ENCODE measurements at places on chromosomes 6 and 20.
A peak's percentile ranks its signal among the peaks of the same experiment; 100 is the strongest.

GRCh38 chr6:142356201-142356883 is 54.5 kb downstream of the ADGRG6 start:
- peak; percentile 50 for DNase-seq

DNA sequence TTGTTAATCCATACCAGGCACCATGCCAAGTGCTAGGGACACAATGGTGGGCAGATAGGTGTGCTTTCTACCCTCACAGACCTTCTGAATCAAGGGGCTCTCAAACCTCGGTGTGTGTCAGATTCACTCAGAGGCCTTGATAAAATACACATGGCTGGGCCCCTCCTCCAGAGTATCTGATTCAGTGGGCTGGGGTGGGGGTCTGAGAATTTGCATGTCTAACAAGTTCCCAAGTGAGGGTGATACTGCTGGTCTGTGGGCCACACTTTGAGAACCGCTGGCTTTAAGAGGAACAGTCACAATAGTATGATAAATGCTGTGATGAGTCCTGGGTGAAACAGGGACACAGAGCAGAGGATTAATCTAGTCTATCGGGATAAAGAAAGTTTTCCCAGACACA is 35.8 kb upstream of the SIRT5 start:
- DNase-seq, result no peak

DNA sequence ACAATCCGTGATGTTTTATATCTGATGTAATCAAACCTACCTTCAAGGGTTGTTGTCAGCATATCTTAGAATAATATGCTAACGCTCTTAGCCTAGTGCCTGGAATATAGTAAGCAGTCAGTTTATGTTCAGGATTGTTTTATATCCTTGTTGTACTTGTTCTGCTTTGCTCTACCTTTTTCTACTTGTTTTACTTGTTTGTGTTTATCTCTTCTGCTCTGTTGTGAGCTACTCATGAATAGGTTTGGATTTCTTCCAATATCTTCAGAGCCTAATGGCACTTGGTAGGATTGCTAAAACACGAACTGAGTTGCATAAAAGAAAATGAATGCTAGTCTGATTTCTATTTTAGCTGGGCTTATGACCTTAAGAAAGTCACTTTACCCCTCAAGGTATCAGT is 40.1 kb downstream of the DNAH8 start:
- DNase-seq, result no peak

DNA sequence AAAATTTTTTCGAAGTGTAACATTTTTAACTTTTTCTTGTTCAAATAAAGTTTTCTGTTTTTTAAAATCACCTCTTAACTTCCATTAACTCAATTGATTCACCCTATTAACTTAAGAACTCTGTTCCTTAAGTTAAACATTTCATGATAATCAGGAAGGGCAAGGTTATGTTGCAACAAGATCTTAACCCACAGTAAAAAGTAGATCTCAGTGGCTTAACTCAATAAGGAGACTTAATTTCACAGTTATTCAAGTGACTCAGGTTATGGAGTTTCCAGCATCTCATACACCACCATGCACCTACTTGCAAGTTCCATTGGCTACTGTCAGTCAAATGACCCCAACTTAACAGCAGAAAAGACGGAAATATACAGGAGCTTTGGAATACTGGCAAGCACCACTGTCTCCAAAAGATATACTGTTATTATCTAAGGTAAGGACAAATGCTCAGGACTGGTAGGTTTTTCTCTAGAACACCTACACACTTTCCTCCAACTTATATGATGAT is 11.2 kb downstream of the HLA-DQB1 start:
- no peak for DNase-seq

DNA sequence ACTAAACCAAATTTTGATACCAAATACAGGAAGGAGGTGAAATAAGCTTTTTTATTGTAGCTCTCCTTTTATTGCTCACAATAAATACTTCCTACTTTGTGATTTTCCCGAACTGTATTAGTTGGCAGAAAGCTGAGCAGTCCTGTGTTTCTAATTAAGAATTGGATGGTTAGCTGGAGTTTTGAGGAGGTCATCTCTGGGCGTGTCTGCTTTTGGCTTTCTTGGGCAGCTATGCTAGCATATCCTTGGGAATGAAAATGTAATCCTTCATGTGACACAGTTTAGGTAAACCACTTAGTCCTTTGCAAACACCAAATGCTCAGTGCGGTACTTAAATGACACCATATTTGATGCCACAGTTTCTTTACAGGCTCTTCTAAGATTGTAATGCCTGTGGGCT is 67.5 kb downstream of the MTHFD1L start:
- no peak for DNase-seq

DNA sequence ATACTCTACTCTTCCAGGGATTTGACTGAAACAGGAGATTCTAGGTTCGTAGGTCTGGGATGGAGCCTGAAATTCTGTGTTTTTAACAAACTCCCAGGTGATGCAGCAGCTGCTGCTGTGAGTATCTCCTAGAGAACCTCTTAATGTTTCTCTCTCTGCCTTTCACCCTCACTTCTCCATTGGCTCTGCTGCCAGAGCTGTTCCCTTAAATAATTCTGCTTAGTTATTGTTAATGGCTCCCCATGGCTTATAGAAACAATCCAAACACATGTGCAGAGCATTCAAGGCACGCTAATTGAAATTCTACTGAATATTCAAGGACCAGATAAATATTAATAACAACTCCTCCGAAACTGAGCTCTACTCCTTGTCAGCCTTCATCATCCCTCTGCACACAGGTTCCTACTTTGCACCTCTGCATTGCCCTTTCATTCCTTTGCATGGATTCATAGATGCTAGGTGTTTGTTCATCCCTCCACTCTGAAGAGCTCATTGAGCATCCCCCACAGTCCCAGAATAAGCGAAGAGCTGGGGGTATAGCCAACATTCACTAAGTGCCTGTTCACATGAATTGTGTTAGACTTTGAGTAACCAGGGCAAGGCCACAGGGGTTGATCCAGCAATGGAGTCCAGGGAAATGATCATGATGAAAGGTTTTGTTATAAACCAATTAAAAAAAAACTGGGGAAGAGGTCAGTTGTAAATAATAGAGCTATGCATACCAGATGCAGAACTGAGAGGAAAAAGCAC is 488.4 kb upstream of the JAG1 start:
- no peak for DNase-seq

DNA sequence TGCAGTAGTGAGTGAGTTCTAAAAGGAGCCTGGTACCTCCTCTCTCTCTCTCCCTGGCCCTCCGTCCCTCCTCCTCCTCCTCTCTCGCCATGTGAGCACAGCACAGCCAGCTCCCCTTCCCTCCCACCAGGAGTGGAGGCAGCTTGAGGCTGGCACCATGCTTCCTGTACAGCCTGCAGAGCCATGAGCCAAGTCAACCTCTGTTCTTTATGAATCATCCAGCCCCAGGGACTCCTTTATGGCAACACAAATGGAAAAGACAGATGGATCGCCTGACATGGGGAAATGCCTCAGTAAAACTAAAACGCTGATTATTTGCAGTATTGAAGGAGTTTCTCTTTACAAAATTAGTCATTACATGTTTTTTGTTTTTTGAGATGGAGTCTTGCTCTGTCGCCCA is 233.7 kb upstream of the ARID1B start:
- DNase-seq, result no peak

DNA sequence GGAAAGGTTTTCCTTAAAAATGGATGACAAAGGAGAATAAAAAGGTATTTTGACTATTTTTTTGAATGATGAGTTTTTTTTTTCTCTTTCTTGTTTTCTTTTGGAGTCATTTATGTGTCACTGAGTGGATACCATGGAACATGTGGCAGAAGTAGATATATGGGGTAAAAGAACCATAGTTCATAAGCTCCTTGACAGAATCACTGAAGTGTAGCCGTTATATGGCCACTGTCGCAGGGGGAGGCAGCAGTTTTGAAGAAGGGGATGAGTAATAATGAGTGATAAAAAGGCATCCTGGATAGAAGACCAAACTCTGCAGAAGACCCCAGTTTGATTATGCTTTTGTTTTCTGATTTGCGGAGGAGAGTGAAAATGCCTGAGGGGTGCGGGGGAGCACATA is 15.5 kb downstream of the PTPN1 start:
- DNase-seq, result no peak

GRCh38 chr20:7703996-7704395 is 236.3 kb downstream of the HAO1 start:
- no peak for DNase-seq

GRCh38 chr6:155194399-155194798 is 69.4 kb upstream of the CLDN20 start:
- no peak for DNase-seq

- DNase-seq, result peak; percentile 88
These were observed 467.1 kb upstream of the HSF2 start for GRCh38 chr6:121932076-121932991.

GRCh38 chr20:40775561-40776146 is 86.6 kb upstream of the MAFB start:
- no peak for DNase-seq

GRCh38 chr6:166105341-166106075 is 62.1 kb downstream of the TBXT start:
- no peak for DNase-seq

GRCh38 chr20:62968378-62969178 is 16.1 kb downstream of the SLC17A9 start:
- no peak for DNase-seq

- DNase-seq, result no peak
These were observed 21.6 kb upstream of the TULP4 start for GRCh38 chr6:158290659-158291058.

GRCh38 chr6:11333132-11333849 is 100.8 kb upstream of the NEDD9 start:
- DNase-seq, result no peak

DNA sequence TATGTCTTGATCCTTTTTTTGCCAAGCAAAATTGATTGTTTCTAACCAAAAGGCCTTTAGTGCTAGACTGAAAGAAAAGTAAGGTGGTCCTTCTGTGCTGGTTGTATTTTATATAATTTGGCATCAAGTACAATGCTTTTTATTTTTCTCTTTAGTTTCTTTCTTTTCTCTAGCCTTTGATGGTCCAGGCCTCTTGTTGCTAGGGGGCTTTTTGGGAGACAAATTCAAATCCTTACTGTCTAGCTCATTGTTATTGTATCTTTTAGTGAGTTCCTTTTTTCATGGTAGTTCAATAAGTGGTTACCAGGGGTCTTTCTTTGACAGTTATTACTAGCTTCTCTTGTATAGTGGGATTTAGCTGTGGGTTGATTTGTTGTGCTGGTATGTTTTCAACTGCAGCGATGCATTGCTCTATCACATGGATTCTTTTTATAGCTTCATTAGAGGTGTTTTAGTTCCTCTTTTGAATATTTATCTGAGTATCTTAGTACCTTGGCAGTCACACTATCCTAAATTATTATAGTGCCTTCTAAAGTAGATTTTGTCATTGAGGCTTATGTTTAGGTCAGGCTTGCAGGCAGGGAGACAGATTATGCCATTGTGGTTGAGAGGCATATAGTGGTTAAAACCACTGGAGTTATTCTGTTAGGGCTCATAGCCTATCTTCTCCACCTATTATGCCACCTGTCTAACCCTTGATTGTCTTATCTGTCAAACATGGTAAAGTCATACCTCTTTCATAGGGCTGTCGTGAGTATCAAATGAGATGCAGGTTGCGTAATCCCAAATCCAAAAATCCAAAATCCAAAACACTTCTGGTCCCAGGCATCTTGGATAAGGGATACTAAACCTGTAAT is 49.5 kb downstream of the KCNS1 start:
- no peak for DNase-seq

DNA sequence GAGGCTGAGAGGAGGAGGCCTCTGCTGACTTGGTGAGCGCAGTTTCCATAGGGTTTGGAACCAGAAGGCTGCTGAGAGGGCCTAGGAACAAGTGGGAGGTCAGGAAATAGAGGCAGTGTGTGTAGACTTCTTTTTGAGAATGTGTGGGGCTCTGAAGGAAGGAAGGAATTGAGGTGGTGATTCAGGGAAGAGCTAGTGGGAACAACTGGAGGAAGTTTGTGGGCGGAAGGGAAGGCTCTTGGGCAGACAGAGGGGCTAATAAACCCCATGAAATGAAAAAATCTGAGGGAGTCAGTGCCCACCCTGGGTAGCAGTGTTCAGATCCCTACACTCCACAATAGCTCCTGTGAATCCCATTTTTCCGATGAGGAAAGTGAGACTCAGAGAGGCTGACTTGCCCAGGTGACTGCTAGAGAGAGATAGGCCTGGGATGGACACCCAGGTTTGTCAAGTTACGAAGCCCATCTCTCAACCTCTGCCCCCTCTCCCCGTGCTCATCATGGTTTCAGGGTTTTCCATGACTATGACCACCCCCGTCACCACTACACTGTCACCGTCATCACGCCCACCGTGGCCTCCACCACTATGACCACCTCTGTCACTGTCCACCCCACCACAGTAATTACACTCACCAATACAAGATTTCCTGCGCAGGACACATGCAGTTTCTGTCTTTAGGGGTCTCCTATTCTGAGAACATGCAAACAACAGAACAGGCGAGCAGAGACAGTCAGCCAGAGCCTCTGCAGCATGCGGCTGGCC is 106.4 kb downstream of the MRPL14 start:
- DNase-seq, result no peak

GRCh38 chr6:45835721-45836437 is 179.8 kb downstream of the CLIC5 start:
- DNase-seq, result no peak

DNA sequence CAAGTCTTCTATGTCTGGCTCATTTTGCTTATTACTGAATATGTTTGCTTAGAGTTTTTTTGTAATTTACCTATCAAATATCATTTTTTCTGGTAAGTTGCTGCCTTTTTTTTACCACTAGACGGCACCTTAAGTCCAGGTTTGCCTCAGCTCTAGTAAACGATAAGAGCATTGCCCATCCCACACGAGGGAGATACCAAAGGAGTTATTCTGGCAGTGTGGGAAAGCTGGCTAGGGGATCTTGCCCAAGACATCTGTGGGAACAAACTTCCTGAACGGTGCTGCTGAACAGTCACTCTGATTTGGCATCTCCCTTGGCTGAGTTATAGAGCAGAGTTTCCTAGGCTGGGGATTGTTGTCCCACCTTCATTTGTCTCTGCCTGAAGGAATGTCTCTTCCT is 306.4 kb downstream of the COL12A1 start:
- peak; percentile 55 for DNase-seq

DNA sequence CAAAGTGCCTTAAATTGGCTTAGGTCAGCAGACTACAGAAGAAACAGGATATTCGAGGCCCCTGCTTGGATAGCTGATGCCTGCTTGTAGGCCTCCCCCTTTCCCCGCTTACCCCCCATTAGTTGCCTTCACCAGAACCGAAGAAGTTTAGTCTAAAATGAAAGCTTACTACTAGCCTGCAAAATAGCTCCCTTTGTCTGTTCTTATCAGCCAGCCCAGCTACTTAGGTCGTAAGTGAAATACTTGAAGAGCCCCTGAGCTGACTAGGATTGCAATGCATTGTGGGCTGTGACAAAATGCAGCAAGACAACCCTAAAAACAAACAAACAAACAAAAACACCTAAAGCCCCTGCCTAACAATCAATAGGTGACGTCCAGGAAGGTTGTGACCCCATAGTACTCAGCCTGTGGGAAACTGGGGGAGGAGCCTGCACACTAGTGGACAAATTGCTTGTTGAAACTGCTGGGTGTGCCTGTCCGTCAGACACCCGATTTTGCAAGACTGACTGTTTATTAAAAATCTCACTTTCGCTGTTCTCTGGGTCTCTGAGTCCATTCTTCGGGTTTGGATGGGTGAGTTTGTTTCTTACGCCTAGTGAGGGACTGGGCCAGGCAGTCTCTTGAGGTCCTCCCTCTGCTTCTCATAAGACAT is 105.0 kb upstream of the DUSP22 start:
- no peak for DNase-seq

- no peak for DNase-seq
These were observed 3.8 kb upstream of the NCR2 start for GRCh38 chr6:41331401-41332150.
